ENCODE measurements at places on chromosomes 3 and 15. TPM values are rescaled to one million over a fixed set of nuclear protein-coding genes. Genes with fewer than 3 reads are reported as not detected.

Gene FETUB
- not detected for total RNA-seq

DNA sequence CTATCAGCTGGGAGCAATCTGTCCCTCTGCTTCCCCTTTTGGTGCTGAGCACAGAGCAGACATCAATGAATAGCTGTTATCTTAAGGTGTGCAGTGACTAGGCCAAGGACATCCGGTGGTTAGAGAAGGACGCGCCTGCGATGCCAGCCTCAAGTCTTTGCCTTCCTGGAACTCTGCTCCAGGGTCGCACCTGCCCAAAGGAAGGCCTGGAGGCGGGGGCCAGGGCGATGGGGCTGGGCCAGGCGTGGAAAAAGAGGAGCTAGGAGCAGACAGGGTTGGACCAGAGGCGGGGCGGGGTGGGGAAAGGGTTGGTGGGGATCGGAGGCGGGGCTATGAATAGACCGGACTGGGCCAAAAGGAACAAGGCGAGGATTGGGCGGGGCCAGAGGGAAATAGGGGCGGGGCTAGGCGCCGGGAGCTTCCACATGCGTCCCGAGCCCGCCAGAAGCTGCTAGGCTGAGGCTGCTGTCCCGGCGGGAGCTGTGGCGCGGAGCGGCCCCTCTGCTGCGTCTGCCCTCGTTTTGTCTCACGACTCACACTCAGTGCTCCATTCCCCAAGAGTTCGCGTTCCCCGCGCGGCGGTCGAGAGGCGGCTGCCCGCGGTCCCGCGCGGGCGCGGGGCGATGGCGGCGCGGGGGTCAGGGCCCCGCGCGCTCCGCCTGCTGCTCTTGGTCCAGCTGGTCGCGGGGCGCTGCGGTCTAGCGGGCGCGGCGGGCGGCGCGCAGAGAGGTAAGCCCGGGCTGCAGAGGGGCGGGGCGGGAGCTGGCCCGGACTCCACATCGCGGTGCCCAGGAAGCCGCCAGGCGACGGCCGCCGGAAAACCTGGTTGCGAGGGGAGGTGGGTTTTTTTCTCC, at the start of gene CHRNA5:
TSS of gene CHRNA5 (plus strand) at position 424 of the 854 bp plus-strand sequence. CDS start at position 624, 200 bp downstream.
- peaks cover 8% of the 10 kb centered on the region for H3K27me3 ChIP-seq
- H3K4me3 ChIP-seq: peak within 1 kb of the TSS; percentile 73
- peaks cover 15% of the 10 kb centered on the region for H3K4me1 ChIP-seq

Gene TRIM71
- not detected for total RNA-seq

DNA sequence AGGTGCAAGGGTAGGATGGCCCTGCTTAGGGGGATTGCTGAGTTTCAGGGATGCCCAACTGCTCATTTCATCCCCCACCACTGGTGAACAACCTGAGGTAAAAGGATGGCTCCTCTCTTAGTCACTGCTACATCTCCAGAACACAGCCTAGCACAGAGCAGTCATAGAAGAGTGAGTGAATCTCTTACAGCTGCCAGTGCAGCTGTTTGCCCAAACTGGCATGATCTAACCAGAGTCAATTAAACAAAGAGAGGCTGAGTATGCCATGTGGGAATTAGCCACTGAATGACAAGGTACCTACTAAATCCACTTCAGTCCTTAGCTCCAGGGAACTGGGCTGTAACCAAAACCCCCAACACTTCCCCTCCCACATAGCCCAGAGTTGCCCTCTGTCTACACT, 6.8 kb upstream of the NCKIPSD start:
- peaks cover 78% of the 10 kb centered on the region for H3K36me3 ChIP-seq
- no peaks in the 10 kb centered on the region for H3K27me3 ChIP-seq
- DNase-seq: no peak
- peaks cover 57% of the 10 kb centered on the region for H3K4me1 ChIP-seq
- no peak overlapping the region for H3K27ac ChIP-seq

DNA sequence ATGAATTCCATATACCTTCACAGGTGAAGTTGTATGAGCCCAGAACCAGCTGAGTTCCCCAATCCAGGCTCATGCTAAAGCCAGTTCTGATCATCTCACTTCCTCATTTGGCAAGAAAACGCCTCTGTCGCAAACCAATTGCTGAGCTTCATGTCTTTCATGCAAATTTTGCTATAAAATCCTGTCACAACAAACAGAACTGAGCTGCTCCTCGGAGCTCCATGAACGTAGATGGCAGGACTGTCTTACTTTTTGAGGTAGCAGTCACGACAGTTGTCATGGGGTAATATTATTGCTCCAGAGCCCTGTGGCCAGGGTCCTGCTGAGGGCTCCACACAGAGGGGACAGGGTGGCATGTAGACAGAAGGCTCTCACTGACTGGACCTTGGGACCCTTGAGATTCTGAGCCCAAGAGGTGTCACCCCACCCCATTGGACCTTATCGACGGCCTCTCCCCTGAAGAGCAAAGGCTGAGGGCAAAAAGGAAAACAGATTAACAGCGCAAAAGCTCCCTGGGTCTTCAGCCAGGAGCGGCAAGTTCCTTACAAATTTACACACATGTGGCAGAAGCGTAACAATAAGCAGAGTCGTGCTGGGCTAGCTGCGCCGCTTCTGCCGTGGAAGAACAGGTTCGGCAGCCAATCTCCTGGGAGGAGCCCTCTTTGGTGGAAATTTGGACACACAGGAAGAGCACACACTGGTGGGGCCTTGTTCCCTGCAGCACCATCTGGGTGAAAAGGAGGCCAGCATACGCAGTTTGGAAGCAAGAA, 249.2 kb downstream of the OPA1 start:
- no peak overlapping the region for H3K27ac ChIP-seq
- DNase-seq: no peak
- H3K27me3 ChIP-seq: peaks cover 6% of the 10 kb centered on the region
- H3K36me3 ChIP-seq: no peaks in the 10 kb centered on the region

GRCh38 chr15:51580385-51580784, 42.2 kb downstream of the DMXL2 start:
- H3K4me3 ChIP-seq: no peak overlapping the region
- H3K4me1 ChIP-seq: peaks cover 3% of the 10 kb centered on the region
- no peak for DNase-seq
- no peaks in the 10 kb centered on the region for H3K36me3 ChIP-seq
- no peak overlapping the region for H3K27ac ChIP-seq
- no peaks in the 10 kb centered on the region for H3K27me3 ChIP-seq
